ENCODE measurements at places on chromosomes 5 and 9.

GRCh38 chr9:19200229-19200628 is 30.3 kb upstream of the DENND4C start:
- DNase-seq: no peak

GRCh38 chr9:135570456-135570855 is 8.9 kb downstream of the PAEP start:
- DNase-seq: no peak

GRCh38 chr5:104733063-104733669 is 1170.6 kb upstream of the NUDT12 start:
- no peak for DNase-seq

DNA sequence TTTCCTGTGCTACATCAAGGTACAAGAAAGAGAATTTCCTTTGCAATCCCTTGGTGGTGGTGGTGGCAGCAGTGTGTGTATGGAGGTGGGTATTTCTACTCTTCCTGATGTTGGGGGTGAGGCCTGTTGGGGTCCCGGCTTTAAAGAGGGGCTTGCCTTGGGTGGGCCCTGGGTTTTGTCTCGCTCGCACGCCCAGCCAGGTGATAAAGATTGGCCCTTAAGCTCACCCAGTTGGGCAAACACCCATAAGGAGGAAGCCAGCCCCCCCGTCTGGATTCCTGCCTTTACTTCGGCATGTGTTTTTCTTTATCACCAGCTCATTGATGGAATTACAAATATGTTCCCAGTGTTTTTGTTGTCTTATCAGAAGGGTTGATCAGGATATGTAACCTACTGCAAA is 16.0 kb upstream of the SARDH start:
- no peak for DNase-seq

DNA sequence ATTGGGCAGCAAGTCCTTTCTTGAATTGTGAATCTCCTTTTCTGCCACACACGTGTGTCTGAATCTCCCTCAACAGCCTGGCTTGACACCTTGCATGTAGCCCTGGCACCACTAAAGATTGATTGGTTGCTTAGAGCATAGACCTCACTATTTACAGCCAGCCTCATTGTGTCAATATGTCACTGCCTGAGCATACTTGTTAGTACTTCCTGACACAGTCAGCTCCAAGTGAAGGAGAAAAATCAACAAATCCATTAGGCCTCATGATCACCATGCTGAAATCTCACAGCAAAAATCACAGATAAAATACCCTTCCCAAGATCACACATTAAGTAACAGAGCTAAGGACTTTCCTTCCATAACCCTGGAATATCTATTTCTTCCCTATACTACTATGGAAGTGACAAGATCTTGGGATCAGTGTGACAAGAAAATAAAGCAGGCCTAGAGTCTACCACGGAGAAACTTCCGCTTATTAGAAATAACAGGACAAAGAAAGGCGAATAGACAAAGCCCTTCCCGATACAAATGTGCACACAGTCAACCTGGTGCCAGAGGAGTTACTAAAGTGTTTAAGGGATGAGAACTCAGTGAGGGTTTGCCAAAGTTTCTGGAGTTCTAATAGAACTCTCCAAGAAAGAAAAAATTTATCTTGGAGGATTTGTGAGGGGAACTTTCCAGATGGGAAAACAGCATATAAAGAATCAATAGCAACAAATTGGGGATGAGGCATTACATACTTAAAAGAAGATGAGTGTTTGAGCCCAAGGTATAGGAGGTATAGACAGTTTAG is 5.6 kb upstream of the ARL15 start:
- DNase-seq: no peak

GRCh38 chr9:26673261-26673660 is 219.3 kb downstream of the CAAP1 start:
- DNase-seq: no peak

- no peak for DNase-seq
These were observed 61.7 kb upstream of the ELAVL2 start for GRCh38 chr9:23887781-23888180.

DNA sequence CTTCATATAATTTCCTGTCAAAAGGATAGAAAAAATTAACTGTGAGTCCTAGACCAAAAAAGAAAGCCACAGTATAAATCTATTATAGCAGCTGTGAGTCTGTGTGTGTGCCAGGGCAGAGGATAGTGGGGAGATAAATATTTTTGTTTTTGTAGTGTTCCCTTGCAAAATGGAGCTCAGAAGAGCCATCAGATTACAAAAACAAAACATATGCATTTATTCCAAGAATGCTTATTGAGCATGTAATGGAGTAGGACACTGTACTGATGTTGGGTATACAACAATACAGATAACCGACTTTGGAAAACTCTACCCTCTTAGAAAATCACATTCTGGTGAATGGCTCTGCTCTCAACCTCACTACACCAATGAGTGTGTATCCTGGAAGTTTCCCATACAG is 111.0 kb downstream of the DMAC1 start:
- DNase-seq: no peak

DNA sequence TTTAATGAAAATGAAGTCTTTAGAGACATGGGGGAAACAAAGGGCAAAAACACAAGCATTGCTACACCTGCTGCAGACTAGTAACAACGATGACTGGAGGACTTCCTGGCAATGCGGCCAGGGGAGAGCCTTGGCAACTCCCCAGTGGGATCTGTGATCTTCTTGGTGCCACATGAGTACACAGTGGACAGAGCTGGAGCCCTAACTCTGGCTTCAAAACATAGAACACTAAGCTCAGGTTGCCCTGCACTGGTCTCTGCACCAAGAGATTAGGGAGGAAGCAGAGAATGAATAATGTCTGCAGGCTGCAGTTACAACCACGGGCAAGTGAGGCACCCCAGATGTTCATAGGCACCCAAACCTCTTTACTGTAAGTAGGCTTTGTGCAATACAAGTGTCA is 91.1 kb downstream of the MRPS27 start:
- DNase-seq: no peak
